NCI-H1417 treated with DMSO at 0.1 percent for 48 hours (cell line): ENCODE measurements at places on chromosomes 7 and 10.

- no peak for DNase-seq
Measured at GRCh38 chr7:359226-359765, 69.3 kb downstream of the FOXL3 start.

GRCh38 chr7:145143685-145144084 is 307.8 kb upstream of the TPK1 start:
- DNase-seq = no peak

- no peak for DNase-seq
Measured at GRCh38 chr10:33248638-33249037, 85.8 kb downstream of the NRP1 start.

DNA sequence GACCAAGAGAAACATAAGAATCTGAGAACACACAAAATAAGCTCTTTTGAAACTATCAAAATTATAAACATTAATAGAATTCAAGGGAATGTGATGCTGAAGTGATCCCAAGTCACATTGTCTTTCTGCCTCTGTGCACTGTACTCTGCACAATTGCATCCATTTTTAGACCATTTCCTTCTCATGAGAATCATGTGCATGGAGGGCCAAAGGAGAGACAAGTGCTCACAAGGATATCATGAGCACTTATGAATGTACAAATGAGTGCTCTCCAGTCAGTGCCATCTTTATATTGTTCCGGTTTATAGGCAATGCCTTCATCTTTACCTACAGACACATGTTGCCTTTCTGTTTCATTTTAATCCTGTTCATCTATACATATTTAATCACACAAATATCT is 36.9 kb downstream of the MET start:
- DNase-seq = no peak

DNA sequence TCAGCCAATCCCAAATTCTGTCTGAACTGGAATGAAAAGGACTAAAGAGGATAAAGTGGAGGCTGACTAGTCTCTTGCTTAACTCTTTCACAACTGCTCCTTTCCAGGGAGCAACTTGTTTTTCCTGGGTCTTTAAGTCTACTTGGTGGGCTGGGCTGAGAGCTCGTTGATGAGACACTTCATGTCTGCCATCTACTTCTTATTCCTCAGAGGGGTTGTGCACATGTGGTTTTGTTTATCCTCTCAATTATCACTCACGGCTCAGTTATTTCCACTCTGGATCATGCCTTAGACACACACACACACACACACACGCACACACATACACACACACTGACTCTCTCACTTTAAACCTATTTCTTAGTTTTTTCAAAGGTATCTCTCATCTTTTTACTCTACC is 298.6 kb upstream of the MTPN start:
- DNase-seq = no peak

DNA sequence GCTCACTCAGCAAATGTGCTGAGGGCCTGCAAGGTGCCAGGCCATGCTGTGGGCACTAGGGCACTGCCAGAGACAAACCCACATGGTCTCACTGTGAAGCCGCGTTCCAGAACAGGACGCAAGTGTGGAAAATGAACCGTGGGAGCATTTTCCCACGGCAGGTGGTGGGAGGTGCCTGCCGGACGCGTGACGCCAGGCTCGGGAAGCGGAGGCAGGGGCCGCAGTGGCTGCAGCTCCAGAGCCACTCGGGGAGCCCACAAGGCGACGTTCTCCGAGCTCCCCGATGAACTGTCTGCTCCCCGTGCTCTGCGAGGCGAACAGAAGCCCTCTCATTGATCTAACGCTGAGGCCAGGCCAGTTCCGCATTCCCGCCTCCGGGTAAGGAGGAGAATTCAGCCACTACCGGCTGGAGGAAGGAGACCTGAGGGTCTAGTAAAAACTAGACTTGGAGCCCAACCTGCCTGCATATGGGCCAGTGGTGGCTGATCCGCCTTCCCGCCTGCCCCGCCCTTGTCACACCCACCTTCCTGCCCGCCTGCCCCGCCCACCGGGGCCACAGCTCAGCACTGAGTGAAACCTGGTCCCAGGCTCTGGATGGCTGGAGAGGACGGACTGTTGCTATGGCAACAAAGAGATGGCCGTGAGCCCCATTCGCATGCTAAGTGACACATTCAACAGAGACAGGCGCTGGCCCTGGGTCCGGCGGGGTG is 13.1 kb downstream of the ADGRA1 start:
- DNase-seq = no peak

GRCh38 chr7:94888995-94889523 is 18.3 kb upstream of the PPP1R9A start:
- DNase-seq = no peak

DNA sequence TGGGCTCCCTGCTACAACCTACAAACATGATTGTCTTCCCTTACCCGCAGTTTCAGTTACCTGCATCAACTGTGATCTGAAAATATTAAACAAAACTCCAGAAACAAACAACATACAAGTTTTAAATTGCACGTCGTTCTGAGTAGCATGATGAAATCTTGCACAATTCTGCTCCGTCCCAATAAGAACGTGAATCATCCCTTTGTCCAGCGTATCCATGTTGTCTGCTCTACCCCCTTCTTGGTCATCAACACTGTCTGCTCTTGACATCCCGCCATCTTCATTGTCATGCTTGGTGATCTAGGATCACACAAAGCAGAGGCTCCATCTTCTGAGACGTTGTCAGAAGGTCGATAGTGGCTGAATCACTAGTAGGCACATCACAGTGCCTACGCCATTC is 53.9 kb downstream of the ACADSB start:
- no peak for DNase-seq

DNA sequence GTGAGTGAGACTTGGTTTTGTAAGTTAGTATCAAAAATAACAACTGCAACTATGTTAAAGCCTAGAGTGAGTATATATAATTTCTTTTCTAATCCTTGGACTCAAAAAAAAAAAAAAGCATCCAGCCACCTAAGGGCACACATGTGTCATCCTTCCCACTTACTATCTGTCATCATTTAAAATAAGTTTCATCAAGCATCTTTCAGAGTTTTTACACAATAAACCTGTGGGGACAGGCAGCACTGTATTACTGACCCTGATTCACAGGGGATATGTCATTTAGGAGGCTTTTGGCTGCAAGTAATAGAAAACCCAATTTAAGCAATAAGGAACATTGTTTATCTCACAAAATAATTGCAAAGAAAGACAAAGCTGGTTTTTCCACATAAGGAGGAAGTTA is 32.3 kb upstream of the OSBPL3 start:
- no peak for DNase-seq

- DNase-seq = no peak
Measured at GRCh38 chr10:124129471-124129870, 36.1 kb upstream of the CHST15 start.

GRCh38 chr10:8389630-8390029 is 335.1 kb downstream of the GATA3 start:
- no peak for DNase-seq

DNA sequence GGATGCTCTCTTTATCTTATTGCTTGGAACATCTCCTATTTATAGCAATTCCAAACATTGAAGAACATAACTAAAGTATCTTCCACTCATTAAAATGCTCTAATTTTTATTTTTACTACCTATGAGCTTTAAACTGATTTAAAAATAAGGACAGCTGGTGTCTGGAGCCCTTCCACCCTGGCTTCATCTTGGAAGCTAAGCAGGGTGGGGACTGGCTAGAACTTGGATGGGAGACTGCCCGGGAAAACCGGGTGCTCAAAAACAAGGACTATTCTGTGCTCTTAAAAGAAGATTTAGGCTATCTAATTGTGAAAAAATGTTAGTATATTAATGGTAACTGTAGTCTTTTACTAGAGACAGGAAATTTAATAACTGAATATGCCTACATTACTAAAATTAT is 69.2 kb downstream of the ARMC3 start:
- DNase-seq = no peak

DNA sequence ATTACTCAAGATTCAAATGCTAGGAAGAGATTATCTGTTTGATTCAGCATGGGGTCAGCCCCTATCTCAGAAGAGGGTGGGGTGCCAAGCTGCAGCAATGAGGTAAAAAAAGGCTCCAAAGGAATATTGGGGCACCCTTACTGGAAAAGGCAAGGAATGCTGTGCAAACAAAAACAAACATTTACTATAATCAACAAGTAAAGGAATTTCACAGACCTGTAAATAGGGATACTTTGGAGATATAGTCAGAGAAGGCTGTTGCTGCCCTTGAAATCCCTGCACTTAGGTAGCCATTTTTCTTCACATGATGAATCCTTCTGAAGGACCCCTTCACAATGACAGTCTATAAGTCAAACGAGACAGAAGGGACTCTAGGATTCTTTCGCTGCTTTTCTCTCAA is 10.6 kb upstream of the ADD3 start:
- DNase-seq = no peak

GRCh38 chr7:105978035-105978434 is 15.0 kb downstream of the CDHR3 start:
- DNase-seq = no peak

DNA sequence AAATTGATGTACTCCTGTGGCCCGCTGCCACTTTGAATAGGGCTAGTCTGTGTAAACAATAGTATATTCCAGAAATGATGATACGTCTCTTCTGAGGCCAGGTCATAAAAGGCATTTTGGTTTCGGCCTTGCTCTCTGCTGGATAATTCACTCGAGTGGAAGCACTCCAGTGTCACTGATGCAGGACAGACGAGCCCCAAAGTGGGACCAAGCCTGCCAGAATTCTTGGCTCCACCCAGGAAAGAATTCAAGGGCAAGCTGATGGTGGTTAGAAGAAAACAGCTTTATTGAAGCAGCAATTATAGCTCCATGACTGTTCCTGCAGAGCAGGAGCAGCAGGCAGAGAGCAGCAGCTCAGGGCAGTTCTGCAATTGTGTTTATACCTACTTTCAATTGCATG is 717.6 kb downstream of the GRM8 start:
- DNase-seq = peak; percentile 59
